Skeletal muscle cell (primary cell): ENCODE measurements at places on chromosomes 11 and 22.

- DNase-seq: no peak
Measured at GRCh38 chr11:2740275-2740940, 40.6 kb upstream of the KCNQ1OT1 start.

GRCh38 chr11:3969613-3970012 lies 114.1 kb downstream of the STIM1 start:
- no peak for DNase-seq

DNA sequence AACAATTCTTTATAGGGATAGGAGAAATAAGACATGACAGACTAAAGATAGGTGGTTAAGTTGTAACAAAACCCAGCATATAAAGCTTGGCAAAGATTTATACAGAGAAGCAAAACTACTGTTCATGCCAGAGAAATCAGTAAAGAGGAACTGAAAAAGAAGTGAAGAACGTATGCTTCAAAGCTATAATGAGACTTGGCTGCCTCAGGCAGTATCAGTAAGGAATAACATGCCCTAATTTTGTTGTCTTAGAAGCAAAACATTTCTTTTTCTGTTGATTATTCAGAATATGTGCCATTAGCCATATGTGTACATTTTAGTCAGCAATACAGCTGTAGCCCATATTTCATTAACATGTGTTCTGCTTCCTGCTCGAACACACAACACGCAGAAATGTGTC lies 403.2 kb downstream of the NELL1 start:
- no peak for DNase-seq

GRCh38 chr11:65960824-65961266 lies 689 bp upstream of the SART1 start:
- no peak for DNase-seq

GRCh38 chr22:41177622-41178424 lies 27.3 kb upstream of the L3MBTL2 start:
- DNase-seq: no peak

DNA sequence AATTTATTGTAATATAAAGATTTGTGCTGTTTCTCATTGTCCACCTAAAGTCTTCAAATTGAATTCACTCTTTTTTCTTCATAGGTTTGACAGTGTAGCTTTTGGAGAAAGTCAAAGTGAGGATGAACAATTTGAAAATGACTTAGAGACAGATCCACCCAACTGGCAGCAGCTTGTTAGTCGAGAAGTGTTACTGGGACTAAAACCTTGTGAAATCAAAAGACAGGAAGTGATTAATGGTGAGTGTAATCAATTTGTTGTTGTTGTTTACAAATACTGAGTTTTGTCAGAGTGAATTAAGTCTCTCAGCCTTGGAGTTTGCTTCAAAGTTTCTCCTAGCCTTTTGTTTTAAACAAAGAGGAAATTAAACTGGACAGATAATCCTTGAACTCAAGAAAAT lies 53.6 kb upstream of the GRIK4 start:
- DNase-seq: no peak

GRCh38 chr11:65151331-65151899 lies 17.1 kb upstream of the SYVN1 start:
- no peak for DNase-seq

DNA sequence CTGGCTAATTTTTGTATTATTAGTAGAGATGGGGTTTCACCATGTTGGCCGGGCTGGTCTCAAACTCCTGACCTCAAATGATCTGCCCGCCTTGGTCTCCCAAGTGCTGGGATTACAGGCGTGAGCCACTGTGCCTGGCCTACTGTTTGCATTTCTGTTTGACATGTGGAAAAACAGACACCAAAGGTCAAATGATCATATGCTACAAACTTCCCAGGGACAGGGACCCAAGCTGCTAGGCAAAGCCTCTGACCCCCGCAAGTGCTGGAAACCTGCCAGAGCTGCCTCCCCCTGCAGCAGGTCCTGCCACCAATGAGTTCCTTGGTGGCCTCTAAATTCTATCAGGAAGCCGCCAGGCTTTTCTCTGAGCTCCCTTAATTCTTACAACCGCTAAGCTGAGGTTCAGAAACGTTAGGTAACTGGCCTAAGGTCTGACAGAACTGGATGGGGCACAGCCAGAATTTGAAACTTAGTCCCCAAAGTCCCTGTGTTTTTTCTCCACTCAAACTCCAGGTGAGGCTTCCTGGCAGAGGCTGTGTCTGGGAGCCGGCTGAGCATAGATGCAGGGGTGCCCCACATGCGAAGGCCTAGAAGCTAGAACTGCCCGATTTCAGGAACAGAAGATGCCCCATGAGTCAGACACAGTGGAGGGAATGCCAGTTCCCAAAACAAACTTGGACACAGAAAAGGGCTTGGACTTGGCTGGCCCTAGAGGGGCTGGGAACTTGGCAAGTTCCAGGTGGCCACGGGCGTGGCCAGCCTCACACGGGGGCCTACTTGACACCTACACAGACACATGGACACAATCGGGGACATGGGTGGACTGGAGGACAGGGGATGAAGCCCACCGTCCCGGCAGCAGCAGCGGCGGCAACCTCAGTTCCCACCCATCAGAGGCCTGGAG lies 7.4 kb downstream of the CSNK1E start:
- DNase-seq: no peak

DNA sequence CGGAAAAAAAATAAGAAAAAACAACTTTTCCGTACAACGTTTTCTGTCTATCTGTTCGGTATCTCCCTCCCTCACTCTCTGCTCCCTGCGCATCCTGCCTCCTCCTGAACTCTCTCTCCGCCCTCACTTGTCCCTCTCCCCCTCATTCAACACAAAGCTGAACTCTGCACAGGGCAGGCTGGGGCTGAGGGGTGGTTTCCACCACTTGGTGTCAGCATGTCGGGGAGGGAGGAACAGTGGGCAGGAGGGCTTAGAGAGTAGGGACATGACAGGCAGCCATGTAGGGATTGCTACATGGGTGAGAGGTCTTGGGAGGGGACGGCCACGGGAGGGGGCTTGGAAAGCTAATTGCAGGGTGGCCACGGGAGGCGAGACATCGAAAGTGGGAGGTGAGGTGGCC lies 17.6 kb downstream of the SLC22A12 start:
- DNase-seq: no peak

GRCh38 chr11:83042964-83043711 lies 28.6 kb downstream of the RAB30 start:
- DNase-seq: no peak

DNA sequence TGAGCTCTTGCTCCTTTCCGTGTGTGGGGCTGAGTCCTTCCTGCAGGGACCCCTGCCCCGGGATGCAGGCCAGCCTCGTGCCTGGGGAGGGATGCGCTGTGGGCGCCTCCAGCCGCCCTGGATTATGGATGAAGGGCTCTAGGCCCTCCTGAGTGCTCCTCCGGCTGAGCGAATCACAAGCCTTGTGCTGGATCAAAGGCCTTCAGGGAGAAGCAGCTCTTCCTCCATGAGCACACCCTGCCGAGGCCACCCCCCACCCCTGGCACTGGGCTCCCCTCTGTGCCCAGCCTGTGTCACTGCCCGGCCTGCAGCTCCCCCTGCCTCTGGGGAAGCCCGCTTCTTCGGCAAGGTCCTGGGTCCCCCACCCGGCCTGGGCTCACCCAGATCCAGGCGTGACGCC lies 43.8 kb downstream of the BRSK2 start:
- DNase-seq: no peak

DNA sequence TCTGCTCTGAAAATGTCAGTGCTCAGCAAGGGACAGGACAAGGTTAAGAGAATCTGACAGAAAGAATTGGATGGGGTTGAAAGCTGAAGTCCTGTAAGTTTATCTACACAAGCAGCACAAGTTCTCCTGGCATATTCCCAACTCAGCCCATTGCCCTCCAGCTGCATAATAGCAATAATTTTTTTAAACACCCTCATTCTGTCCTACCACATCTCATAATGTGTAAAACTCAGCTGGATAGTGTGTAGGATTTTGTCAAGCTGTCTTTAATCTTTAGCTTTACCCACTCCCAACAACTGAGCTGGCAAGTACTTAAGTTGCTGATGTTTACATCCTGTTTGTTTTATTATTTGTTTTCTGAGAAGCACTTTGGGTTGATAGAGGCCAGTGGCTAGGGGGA lies 158.9 kb downstream of the CADM1 start:
- no peak for DNase-seq

GRCh38 chr22:45009606-45010531 lies at the start of gene PHF21B:
PHF21B (minus strand) TSS chr22:45010005; CDS start chr22:45009549, 456 bp downstream.
- no peak for DNase-seq

GRCh38 chr11:11966826-11967668 lies 41.4 kb downstream of the DKK3 start:
- DNase-seq: no peak

DNA sequence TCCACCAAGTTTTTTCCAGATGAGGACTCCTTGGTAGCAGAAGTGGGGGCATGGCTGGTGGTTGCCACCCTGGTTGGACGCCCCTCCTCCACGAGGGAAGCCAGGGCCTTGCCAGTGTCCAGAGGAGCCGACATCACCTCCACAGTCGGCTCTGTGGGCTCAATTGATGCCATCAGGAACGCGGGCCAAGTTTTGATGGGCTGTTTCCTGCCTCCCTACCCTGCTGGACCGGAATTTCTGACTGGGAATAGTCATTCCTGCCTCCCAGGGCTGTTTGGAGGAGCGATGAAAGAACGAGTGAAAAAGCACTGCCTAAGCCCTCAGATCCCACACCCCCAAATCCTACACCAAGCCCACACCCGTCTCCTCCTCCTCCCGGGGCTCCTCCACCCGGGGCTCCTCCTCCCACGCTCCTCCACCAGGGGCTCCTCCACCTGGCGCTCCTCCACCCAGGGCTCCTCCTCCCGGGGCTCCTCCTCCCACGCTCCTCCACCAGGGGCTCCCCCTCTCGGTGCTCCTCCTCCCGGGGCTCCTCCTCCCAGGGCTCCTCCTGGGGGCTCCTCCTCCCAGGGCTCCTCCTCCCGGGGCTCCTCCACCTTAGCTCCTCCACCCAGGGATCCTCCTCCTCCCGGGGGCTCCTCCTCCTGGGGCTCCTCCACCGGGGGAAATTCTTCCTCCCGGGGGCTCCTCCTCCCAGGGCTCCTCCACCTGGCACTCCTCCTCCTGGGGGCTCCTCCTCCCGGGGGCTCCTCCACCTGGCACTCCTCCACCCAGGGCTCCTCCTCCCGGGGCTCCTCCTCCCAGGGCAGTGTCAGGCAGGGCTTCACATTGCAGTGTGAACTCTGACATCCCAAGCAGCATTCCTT lies 10.0 kb upstream of the PRR5 start:
- DNase-seq: no peak

GRCh38 chr11:12803086-12803826 lies 129.0 kb downstream of the TEAD1 start:
- no peak for DNase-seq

GRCh38 chr11:59186130-59186594 lies 14.2 kb downstream of the DTX4 start:
- no peak for DNase-seq

DNA sequence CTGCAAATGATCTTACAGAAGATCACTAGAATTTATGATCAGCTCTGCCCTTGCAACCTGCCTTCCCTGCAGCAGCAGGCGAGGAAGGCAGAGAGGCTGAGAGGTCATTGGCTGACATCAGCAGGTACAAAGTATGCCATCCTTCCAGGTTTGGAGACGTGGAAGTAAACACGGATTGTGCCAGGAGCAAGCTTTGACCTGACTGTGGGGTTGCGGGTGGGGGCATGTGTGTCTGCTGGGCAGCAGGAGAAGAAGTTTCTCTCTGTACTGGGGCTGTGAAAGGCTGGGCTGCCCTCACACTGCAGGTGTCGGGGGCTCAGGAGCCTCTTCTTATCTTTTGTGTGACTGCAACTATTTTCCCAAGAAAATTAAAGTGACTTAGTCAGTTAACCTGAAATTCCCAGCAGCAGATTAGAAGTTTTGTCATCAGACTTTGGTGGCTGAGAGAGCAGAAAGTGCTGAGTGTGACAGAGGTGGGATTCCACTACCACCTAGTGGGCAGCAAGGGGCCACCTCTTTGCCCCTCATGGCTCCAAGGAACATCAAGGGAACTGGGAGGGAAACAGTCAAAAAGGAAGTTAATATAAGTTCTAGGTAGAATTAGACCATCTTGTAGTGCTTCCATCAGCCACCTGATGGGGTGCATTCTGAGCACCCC lies 565.9 kb downstream of the ETS1 start:
- no peak for DNase-seq

- no peak for DNase-seq
Measured at GRCh38 chr22:36638747-36639146, 64.8 kb downstream of the CACNG2 start.

DNA sequence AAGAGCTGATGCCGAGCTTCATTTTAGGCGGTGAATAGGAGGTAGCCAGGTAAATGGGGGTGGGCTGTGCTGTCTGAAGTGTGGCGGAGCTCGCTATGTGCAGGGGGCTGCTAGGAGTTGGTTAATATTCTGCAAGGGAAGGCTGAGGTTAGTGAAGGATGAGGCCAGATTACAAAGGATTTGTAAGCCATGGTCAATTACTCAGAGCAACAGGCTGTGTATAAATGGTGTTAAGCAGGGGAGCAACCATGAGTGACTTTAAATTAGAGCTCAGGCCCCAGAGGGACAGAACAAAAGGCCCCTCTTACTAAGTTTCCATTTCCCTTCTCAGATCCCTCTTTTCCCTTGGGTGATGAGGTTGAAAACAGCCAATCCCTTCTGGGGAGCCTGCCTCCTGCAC lies 7.3 kb upstream of the MCAM start:
- DNase-seq: no peak

- no peak for DNase-seq
Measured at GRCh38 chr11:127247261-127247851, 246.8 kb upstream of the KIRREL3 start.

DNA sequence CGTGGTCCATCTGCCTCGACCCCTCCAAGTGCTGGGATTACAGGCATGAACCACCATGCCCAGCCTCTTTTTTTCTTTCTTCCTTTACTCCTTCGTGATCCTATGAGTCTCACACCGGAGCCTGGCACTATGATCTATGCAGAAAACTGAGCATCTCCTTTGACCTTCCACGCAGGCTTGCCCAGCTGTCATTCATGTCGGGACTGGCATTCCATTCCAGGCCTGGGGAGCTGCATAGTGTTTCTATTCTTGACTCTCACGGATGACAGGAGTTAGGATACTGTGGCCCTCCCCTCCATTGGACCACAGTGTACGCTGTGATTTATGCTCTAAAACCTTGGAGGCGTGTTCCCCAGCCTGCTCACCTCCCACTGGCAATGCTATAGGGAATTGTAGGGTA lies 611.8 kb downstream of the BRD1 start:
- no peak for DNase-seq

- no peak for DNase-seq
Measured at GRCh38 chr22:22698263-22698750, 53.9 kb downstream of the GGTLC2 start.

DNA sequence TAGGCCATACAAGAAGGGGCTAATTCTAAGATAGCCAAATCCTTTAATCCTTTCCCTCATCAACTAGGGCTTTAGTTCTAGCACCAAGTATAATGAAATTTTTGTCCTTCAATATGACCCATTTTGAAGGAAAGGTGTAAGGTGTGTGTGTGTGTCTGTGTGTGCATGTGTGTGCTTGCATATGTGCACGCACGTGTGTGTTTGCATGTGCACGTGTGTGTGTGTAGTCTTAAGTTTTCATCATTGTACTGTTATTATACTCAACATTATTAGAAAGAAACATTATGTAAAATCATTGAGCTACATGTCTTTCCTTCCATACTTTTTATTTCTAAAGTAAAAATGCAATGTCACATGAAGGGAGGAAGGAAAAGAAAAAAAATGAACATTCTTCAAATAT lies 547.7 kb downstream of the FAM181B start:
- DNase-seq: no peak

GRCh38 chr11:13222285-13222684 lies 55.3 kb upstream of the BMAL1 start:
- DNase-seq: no peak
